ENCODE measurements at places on chromosomes 4 and X.

GRCh38 chr4:152605031-152605430 is 69.1 kb upstream of the FBXW7 start:
- DNase-seq = no peak

GRCh38 chr4:3498901-3499510 is 33.2 kb downstream of the LRPAP1 start:
- no peak for DNase-seq

GRCh38 chr4:136867465-136867864 is 664.8 kb downstream of the PCDH18 start:
- DNase-seq = no peak

DNA sequence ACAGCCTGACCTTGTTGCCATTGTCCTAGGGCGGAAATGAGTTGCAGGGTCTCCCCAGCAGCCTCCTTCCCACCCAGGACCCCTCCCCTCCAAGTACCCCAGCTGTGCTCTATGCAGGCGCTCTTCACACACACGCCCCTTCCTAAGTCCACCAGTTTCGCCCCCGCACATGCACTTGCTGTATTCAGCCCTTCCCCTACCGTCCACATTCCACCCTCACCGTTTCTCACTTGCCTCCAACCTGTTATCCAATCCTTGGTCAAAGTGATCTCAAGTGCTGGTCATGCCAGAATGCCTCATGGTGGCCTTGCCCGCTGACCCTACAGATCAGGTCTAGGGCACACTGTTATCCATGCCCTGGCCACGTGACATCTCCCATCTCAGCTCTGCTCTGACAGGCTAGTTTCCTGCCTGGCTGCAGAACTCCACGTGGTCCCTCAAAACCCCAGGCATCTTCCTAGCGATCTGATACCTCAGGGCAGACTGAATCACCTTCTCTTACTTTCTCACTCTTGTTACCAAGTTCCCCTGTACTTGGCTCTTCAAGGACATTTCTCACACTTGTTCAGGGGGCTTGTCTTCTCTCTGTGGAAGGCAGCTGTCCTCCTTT is 39.7 kb downstream of the NSG1 start:
- no peak for DNase-seq

GRCh38 chr4:46425775-46426400 is 36.0 kb upstream of the GABRA2 start:
- no peak for DNase-seq

- no peak for DNase-seq
These were observed 234.1 kb upstream of the IGFBP7 start for GRCh38 chr4:57344296-57344695.

Measured in activated CD4-positive, alpha-beta T cell treated with anti-CD3 and anti-CD28 coated beads, Interleukin-2, amount 50 U/mL, for 16 hours (primary cell).